ENCODE measurements at places on chromosomes 11 and 22.

- DNase-seq: no peak
Observed at GRCh38 chr11:130668751-130669150, 220.3 kb downstream of the ADAMTS15 start.

- no peak for DNase-seq
Observed at GRCh38 chr11:69615545-69616278, 25.2 kb upstream of the CCND1 start.

GRCh38 chr11:4049006-4049405 lies 45.6 kb upstream of the RRM1 start:
- DNase-seq: no peak

GRCh38 chr11:73139476-73140198 lies 2.5 kb downstream of the FCHSD2 start:
- DNase-seq: no peak

DNA sequence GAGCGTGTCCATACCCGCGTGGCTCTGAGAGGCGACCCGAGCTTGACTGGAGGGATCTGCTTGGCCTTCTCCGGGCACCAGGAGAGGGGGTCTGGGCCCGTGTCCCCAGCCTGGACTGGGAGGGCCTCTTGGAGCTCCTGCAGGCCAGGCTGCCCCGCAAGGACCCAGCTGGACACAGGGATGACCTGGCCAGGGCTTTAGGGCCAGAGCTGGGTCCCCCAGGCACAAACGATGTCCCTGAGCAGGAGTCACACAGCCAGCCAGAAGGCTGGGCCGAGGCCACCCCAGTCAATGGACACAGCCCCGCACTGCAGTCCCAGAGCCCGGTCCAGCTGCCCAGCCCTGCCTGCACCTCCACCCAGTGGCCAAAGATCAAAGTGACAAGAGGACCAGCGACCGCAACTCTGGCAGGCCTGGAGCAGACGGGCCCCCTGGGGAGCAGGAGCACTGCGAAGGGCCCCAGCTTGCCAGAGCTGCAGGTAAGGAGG lies 38.2 kb downstream of the TRIOBP start:
- DNase-seq: no peak

- no peak for DNase-seq
Observed at GRCh38 chr11:11972730-11973341, 35.6 kb downstream of the DKK3 start.

- DNase-seq: no peak
Observed at GRCh38 chr11:105456950-105457349, 152.9 kb upstream of the GRIA4 start.

DNA sequence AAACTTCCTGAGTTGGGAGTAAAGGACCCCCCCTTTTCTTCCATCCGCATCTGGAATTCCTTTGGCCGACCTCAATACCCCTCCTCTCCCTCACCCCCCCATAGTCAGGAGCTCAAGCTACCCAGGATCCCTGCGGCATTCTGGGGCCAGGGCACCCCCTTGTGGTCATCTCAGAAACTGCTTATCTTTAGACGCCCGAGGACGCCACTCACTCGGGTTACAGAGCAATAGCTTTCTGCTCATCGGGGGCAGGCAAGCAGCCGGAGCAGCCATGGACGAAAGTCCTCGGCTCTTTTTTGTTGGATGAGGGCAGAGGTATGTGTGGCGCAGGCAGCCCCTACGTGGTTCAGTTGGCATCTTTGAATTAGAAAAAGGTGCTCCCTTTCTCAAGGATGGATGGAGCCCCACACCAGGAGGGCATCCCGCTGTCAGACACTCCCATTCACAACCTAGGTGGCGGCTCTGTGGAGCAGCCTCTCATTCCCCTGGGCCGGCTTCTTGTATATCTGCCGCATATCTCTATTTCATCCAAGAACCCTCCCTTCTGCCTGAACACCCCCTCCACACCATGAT lies 2.3 kb downstream of the C1QTNF5 start:
- no peak for DNase-seq

GRCh38 chr11:65148657-65149056 lies 14.3 kb upstream of the SYVN1 start:
- no peak for DNase-seq

All from renal cortex interstitium (tissue), 15 donors.